ENCODE measurements at places on chromosomes 12 and 14.

DNA sequence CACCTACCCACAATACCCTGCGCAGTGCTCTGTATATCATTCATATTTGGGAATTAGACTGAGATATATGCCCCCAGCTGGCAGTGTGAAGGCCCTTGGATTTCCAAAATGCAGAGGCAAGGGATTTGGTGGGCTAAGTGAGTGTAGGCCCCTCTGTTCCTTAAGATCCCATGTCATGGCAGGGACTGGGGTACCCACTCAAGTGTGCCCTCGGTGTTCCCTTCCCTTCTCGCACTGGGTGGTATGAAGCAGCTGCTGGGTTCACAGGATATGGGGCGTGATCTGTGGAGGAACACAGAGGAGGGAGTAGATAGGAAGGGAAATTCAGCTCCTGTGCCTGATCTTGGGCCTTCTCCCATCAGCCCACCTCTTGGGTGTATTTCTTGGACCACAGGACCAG lies 63.1 kb upstream of the VASH1 start:
- no peak for DNase-seq

GRCh38 chr12:70386771-70387170 lies 20.7 kb downstream of the KCNMB4 start:
- no peak for DNase-seq

DNA sequence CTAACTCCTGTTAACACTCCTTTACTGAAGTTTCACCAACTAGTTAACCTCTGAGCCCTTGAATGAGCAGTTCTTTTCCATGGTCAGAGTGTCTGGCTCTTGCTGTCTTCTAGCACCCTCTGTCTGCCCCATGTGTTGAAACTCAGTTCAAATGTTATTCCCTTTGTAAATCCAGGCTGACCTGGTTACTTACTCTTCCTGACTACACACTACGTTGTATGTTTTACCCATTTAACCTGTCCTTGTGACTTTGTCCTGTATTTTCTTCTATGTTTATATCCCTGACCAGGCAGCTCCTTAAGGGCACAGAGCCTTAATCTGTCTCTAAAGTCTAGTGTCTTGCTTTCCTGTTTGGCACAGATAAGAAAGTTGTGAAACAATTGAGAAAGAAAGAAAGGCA lies 389.0 kb upstream of the RPL10L start:
- peak; percentile 4 for DNase-seq

DNA sequence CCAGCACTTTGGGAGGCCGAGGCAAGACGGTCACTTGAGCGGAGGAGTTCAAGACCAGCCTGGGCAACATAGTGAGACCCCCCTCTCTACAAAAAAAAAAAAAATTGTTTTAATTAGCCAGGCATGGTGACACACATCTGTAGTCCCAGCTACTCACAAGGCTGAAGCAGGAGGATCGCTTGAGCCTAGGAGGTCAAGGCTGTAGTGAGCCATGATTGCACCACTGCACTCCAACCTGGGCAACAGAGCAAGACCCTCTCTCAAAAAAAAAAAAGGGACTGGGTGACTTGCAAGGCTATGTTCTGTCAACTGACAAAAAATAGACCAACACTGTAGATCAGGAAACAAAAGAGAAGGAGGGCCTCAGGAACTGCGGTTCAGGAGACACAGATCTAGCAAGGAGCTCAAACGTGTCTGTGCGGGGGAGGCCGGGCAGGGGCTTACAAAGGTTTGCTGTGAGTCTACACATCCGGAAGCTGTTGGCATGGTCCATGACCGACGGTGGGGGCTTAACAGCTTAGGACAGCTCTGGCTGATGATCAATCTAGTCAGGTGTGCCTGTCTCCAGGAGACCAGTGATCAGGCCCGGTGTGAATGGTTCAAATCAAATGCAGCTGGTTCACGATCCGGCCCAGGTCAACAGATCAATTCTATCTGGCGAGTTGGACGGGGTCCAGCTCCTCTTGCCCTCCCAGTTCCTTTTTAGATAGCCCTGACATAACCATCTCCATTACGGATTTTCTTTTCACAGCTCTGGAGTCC lies 31.7 kb upstream of the INF2 start:
- no peak for DNase-seq

- no peak for DNase-seq
These were observed 14.0 kb downstream of the MANSC1 start for GRCh38 chr12:12336049-12336411.

DNA sequence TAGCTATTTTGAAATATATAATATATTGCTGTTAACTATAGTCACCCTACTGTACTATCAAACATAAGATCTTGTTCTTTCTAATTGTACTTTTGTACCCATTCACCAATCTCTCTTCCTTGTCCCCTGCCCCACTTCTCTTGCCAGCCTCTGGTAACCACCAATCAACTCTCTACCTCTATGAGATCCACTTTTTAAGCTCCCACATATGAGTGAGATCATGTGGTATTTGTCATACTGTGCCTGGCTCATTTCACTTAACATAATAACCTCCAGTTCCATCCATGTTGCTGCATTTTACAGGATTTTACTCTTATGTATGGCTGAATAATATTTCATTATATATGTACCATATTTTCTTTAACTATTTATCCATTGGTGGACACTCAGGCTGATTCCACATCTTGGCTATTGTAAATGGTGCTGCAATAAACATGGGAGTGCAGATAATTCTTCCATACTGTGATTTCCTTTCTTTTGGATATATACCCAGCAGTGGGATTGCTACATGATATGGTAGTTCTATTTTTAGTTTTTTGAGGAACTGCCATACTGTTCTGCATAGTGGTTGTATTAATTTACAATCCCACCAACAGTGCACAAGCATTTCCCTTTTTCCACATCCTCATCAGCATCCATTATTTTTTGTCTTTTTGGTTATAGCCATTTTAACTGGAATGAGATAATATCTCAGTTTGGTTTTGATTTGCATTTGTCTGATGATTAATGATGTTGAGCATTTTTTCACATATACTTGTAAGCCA lies 33.5 kb upstream of the SPIC start:
- DNase-seq = no peak

DNA sequence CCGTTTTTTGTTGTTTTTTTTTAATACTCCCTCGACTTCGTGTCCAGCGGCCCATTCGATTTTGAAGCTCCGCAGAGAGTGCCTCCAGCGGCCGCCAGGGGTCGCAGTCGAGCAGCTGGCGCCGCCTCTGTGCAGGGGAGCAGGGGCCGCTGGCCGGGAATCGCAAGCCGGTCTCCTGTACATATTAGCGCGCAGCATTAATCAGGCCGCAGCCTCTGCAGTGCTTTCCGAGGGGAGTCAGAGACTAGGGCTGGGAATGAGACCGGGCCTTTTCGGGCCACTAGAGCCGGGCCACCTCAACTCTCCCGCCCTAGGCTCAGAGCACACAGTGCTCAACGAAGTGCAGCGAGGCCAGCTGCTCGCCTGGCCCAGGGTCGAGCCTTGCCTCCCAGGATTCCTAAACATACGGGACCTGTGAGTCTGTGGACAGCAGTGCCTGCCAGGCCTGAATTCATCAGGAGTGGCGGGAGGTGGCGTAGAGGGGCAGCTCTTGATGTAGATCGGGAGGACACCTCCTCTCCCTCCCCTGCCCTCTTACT lies 81.8 kb downstream of the EMP1 start:
- DNase-seq = peak; percentile 75

DNA sequence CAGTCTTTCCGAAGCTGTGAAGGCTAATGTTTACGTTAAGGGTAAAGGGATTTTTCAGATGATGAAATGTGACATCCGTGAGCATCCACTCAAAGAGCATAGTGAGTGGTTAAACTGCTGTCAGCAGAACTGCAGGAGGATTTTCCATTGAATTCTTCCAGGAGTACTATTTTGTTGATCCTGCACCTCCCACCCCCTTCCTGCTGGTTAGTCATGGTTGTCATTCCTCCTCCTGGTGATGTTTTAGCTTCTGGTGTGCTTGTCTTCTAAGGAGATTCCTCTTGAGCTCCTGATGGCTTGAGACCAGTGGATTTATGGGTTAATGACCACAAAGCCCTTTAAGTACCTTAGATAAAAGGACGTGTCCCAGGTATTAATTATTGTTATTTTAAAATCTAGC lies 2.4 kb upstream of the GPRC5D start:
- DNase-seq = no peak

DNA sequence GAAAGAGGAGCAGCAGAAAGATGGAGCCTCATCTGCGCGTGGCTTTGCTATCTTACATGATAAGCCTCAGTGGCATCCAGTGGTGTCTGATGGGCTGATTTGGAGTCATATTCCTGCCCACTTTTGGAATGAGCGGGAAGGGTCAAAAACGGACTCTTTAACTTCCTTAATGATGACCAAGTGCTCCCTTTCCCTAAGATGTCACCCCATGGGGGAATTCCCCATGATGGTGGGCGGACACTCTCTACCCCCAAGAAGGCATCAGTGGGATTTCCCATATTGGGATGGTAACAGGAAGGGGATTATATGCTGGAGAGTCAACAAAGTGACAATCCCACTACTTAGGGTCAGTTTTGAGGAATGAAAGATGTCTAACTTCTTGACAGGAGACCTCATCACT lies 110.9 kb downstream of the GPATCH2L start:
- DNase-seq = no peak

DNA sequence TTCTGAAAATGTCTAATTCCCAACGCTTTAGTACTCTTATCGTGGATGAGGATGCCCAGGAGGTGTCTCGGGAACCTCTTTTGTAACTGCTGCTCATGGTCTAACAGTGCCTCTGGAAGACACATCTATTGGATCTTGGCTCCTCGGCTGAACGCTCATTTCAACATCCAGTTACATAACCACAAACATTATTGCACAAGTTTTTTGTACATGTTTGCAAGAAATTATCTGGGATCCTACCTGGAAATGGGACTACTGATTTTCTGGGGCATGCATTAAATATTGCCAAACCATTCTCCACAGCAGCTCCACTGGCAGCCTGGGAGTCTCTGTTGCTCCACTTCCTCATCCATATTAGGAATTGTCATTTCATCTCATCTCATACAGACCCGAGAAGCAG lies 117.5 kb upstream of the EVL start:
- DNase-seq = no peak

All from cerebellar cortex (tissue), 1 donor.